Prostate gland (tissue), 2 donors: ENCODE measurements at places on chromosomes 11 and 22. TPM values are rescaled to one million over a fixed set of nuclear protein-coding genes. Genes with fewer than 3 reads are reported as not detected.

- no peaks in the 10 kb centered on the region for H3K4me1 ChIP-seq
- H3K4me3 ChIP-seq, result no peak overlapping the region
- H3K27ac ChIP-seq, result no peak overlapping the region
- no peaks in the 10 kb centered on the region for H3K27me3 ChIP-seq
- no peak for DNase-seq
- H3K36me3 ChIP-seq, result no peaks in the 10 kb centered on the region
Observed at GRCh38 chr22:39489094-39490068, 12.7 kb upstream of the MIEF1 start.

- peak overlapping the region; percentile 95 for H3K27ac ChIP-seq
- no peaks in the 10 kb centered on the region for H3K36me3 ChIP-seq
- no peaks in the 10 kb centered on the region for H3K27me3 ChIP-seq
- peaks cover 9% of the 10 kb centered on the region for H3K4me1 ChIP-seq
- H3K4me3 ChIP-seq, result peak overlapping the region; percentile 26
Observed at GRCh38 chr11:65382804-65383368, 440 bp upstream of the SLC25A45 start.

DNA sequence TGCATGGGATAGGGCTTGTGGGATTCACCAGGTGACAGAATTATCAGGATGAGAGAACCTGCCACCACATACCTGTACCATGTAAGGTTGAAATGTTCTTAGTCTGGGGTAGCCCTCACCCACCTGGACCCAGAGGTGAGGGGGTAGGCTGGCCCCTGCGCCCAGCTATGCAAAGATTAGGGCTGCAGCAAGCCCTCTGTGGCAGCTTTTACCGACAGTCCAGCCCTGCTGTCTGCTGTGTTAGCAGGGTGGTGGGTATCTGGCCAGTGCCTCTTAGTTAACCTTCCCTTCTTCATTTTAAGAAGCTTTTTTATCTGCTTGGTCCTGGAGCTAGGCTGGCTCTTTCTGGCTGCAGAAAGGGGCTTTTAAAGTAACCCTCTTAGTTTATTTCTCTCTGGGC is 13.9 kb downstream of the INSC start:
- DNase-seq, result no peak
- no peaks in the 10 kb centered on the region for H3K4me1 ChIP-seq
- no peak overlapping the region for H3K27ac ChIP-seq
- H3K4me3 ChIP-seq, result no peak overlapping the region

GRCh38 chr22:41000941-41001721 is 50.0 kb downstream of the RBX1 start:
- H3K36me3 ChIP-seq, result no peaks in the 10 kb centered on the region
- H3K4me1 ChIP-seq, result no peaks in the 10 kb centered on the region
- no peak for DNase-seq
- no peaks in the 10 kb centered on the region for H3K27me3 ChIP-seq
- H3K27ac ChIP-seq, result no peak overlapping the region

DNA sequence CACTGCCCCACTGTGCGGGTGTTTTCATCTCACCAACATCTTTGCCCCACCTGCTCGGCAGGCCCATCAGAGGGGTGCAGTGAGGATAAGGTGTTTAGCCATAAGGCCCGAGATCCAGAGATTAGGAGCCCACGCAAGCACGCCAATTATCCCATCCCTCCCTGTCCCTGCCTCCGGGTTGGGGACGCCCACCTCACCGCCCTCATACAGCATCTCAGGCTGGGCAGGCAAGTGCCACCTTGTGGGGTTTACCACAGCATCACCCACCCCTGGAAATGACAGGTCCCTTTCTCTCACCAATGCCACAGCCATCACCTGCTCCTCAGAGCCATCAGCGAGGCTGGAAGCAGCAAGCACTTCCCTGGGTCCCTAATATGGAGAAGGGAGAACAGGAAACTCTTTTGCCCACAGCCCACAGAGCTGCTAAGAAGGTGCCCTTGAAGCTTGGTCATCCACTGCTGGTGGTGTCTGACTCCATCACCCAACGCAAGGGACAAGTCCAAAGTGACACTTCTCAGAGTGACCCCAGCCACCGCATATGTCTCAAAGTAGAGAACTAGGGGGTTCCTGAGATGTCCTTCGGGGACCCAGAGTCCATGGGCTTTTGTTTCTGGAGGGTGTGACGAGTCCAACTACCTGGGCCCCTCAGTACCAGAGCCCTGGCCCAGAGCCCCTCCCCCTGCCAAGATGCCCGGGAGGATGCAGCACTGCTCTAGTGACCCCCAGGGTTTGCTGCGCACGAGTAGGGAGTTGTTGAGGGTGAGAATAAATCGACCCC is 15.8 kb downstream of the VPS37C start:
- DNase-seq, result no peak
- H3K27ac ChIP-seq, result no peak overlapping the region
- no peaks in the 10 kb centered on the region for H3K36me3 ChIP-seq
- peaks cover 11% of the 10 kb centered on the region for H3K4me1 ChIP-seq

DNA sequence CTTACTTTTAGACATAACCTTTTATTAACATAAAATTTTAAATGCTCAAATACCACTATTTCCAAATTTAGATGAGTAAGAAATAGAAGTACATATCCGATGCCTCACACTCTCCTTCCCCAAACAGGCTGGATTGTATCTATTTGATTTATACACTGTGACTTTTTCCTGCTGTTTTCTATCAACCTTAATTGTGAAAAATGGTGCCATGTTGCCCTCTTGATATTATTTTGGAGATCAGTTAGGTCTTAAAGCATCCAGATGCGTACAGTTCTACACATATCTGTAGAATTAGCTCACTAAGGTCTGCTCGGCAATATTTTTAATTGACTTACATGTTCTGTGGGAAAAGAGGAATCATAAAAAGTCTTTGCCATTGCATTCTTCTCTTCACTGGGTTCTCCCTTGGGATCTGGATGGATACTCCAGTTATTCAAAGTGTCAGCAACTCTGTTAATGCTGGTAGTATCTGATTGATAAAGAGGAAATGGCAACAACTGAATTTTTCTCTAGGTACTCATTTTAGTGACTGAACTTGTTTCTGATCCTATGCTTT is 27.2 kb downstream of the EIF3M start:
- no peaks in the 10 kb centered on the region for H3K4me1 ChIP-seq
- H3K4me3 ChIP-seq, result no peak overlapping the region
- H3K27ac ChIP-seq, result no peak overlapping the region
- no peak for DNase-seq

GRCh38 chr11:4187055-4187988 is 92.7 kb downstream of the RRM1 start:
- H3K36me3 ChIP-seq, result no peaks in the 10 kb centered on the region
- peak overlapping the region; percentile 76 for H3K27ac ChIP-seq
- H3K4me1 ChIP-seq, result peaks cover 3% of the 10 kb centered on the region
- no peaks in the 10 kb centered on the region for H3K27me3 ChIP-seq

DNA sequence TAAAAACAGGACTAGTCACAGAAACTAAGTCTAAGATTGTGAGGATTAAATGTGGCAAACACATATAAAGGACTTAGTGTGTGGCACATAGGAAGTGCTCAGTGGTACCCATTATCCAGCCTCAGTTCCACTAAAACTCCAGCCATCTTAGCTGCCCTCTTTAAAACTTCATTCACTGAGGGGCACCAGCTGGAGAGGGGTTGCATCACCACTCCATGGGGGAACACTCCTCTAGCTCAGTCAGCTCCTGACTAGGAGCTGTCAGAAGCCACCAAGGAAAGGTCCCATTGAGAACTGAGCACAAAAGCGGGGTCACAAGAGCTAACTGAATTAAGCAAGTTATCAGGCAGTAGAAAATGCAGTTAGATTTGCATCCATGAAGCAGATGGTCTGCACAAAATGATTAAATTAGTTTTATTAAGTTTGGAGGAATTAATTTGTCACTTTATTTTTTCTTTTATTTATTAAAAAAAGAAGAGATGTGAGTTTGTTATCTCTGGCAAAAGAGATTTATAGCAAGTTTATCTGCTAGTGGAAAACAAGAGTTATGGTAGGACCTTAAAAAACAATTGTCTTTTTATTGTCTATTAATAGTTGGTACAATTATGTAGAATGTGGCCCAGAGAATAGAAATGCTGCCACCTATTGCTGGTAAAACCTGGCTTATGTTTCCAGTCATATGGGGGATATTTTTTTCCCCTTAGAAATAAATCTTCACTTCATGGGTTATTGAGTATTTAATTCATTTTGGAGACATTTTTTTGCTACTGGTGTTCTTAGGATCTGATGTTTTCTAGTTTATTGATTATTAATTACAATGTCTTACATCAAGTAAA is 95.7 kb downstream of the NAV2 start:
- no peak overlapping the region for H3K27ac ChIP-seq
- no peak for DNase-seq
- no peaks in the 10 kb centered on the region for H3K4me1 ChIP-seq
- no peaks in the 10 kb centered on the region for H3K27me3 ChIP-seq
- H3K36me3 ChIP-seq, result no peaks in the 10 kb centered on the region
- H3K4me3 ChIP-seq, result no peak overlapping the region

The VPREB1 gene
- total RNA-seq, result not detected

The TRIM51 gene
- total RNA-seq, result not detected

The DMC1 gene
- 3.2 TPM for total RNA-seq

The PRG2 gene
- not detected for total RNA-seq

The DEFB131B gene
- not detected for total RNA-seq

The PTGDR2 gene
- 0.34 TPM for total RNA-seq
